Ascending aorta (tissue), 2 donors: ENCODE measurements at places on chromosomes 4 and X.

DNA sequence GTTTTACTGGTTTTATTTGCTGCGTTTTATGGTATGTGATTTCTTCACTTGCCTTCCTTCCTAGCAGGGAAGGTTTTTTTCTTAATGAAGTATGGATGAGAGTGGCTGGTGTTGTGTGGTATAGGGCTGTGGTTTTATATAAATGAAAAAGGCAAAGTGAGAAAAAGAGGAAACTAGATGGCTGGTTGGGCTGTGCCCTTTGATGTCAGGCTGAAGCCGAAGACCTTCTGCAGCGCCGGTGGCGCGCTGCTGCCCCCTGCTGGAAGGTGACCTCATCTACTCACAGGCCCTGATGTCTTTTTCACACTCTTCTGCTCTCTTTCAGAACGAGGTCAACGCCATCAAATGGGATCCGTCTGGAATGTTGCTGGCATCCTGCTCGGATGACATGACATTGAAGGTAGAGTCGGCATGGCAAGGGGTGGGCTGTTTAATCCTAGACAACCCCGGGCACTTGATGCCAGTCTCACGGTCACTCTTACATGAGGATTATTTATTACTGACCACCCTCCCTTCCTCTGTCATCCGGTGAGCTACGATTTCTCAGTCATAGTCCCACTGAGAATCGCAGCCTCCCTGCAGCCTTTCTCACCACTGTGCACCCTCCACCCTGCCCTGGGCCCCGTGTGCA is 56.6 kb downstream of the GPR143 start:
- no peaks in the 10 kb centered on the region for H3K4me1 ChIP-seq
- no peak overlapping the region for H3K4me3 ChIP-seq
- peak; percentile 16 for DNase-seq

GRCh38 chr4:184628103-184628502 is 21.1 kb downstream of the CASP3 start:
- no peak overlapping the region for H3K27ac ChIP-seq
- H3K27me3 ChIP-seq: no peaks in the 10 kb centered on the region
- H3K4me1 ChIP-seq: no peaks in the 10 kb centered on the region
- peaks cover 69% of the 10 kb centered on the region for H3K36me3 ChIP-seq

GRCh38 chr4:52718123-52718522 is 33.1 kb downstream of the ERVMER34-1 start:
- peaks cover 9% of the 10 kb centered on the region for H3K4me1 ChIP-seq
- H3K27me3 ChIP-seq: no peaks in the 10 kb centered on the region
- H3K4me3 ChIP-seq: no peak overlapping the region

DNA sequence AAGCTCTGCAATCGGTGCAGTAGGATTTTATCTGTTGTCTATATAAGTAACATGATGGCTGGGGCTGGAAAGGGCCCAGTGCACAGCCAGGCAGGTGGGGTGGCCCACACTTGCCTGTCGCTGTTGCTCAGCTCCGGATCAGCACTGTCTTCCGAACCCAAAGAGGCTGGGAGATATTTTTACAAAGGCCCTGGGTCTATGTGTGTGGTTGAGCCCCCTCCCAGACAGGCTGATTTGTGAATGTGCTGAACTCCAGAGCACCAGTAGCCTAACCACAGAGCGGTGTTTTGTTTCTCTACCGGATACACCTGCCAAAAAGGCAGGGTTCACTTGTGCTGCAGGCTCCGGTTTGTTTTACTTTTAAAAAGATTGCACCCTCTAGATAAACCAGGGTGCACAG is 33.5 kb upstream of the CHRNA9 start:
- no peaks in the 10 kb centered on the region for H3K4me1 ChIP-seq
- H3K36me3 ChIP-seq: no peaks in the 10 kb centered on the region
- no peaks in the 10 kb centered on the region for H3K27me3 ChIP-seq
- DNase-seq: no peak
- no peak overlapping the region for H3K27ac ChIP-seq

- no peak overlapping the region for H3K4me3 ChIP-seq
- H3K4me1 ChIP-seq: no peaks in the 10 kb centered on the region
- peaks cover 57% of the 10 kb centered on the region for H3K36me3 ChIP-seq
- no peaks in the 10 kb centered on the region for H3K27me3 ChIP-seq
- H3K27ac ChIP-seq: no peak overlapping the region
Observed at GRCh38 chr4:48556268-48556667, 66.2 kb downstream of the ZAR1 start.

DNA sequence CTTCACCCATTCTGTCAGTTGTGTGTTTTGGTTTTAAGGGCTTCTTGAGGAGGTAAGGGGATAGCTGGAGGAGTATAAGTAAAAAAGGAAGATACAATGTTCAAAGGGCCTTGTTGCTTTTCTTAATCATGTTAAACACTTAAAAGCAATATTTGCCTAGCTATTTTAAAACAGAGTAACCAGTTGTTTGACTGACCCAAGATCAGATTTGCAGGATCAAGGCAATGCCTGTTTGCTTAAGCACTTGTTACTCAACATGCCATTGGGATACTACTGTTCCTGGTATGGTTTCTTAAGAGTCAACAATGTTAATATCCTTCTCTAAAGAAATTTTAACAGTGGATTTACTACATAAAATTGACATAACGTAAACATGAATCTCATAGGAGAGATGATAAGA is 2.6 kb downstream of the DCLK2 start:
- no peaks in the 10 kb centered on the region for H3K27me3 ChIP-seq
- H3K4me3 ChIP-seq: peak overlapping the region; percentile 86
- DNase-seq: no peak
- H3K4me1 ChIP-seq: peaks cover 8% of the 10 kb centered on the region

DNA sequence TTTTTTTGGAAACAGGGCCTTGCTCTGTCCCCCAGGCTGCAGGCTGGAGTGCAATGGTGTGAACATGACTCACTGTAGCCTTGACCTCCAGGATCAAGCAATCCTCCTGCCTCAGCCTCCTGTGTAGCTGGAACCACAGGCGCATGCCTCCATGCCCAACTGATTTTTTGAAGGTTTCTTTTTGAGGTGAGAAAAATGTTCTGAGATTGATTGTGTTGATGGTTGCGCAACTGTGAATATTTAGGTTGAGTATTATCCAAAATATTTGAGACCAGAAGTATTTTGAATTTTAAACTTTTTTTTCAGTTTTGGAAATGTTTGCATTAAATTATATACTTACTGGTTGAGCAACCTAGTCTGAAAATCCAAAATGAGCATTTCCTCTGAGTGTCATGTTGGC is 2.6 kb upstream of the CCNI start:
- no peaks in the 10 kb centered on the region for H3K27me3 ChIP-seq
- DNase-seq: no peak
- peaks cover 4% of the 10 kb centered on the region for H3K4me1 ChIP-seq
- no peaks in the 10 kb centered on the region for H3K36me3 ChIP-seq

DNA sequence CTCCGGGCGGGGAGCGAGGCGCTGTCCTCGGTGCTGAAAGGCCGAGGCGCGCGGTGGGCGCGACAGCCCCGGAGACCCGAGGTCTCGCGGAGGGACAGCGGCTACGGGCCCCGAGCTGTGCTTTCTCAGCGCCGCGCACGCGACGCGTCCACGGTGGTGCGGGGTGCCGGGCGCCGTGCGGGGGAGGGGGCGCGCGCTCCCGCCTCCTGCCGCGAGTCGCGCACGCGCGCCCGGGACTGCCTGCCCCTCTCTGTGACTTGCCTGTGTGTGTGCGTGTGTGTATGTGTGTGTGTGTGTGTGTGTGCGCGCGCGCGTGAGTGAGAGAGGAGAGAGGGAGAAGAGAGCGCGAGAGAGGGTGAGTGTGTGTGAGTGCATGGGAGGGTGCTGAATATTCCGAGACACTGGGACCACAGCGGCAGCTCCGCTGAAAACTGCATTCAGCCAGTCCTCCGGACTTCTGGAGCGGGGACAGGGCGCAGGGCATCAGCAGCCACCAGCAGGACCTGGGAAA is at the start of gene GRIA2:
Gene GRIA2, plus strand, starts transcription at position 358 of the 511 bp plus-strand sequence. CDS start 315 bp downstream, outside the sequence.
- H3K4me1 ChIP-seq: peaks cover 10% of the 10 kb centered on the region
- H3K27ac ChIP-seq: peak within 1 kb of the TSS; percentile 93
- no peaks in the 10 kb centered on the region for H3K27me3 ChIP-seq
- peak within 1 kb of the TSS; percentile 79 for H3K4me3 ChIP-seq
- DNase-seq: peak; percentile 83

DNA sequence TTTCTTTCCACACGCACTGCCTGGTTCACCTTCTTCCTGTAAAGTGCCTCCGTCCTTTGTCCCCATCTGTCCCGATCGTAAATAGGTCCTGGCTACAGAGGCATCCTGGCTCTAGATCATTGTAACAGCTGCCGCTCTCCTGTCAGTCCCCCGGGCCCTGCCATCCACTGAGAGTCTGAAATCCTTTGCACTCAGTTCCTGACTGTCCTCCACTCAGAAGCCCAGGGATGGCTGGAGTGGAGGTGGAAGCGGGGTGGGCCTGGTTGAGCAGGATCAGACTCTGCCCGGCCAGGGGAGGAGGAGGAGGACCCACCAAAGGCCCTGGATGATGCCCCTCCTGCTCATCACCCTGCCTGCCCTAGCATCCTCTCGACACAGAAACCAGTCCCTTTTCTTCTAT is 29.8 kb downstream of the PIGG start:
- H3K27ac ChIP-seq: no peak overlapping the region
- no peak for DNase-seq
- H3K4me1 ChIP-seq: no peaks in the 10 kb centered on the region
- no peaks in the 10 kb centered on the region for H3K27me3 ChIP-seq
- peaks cover 94% of the 10 kb centered on the region for H3K36me3 ChIP-seq
- H3K4me3 ChIP-seq: no peak overlapping the region

DNA sequence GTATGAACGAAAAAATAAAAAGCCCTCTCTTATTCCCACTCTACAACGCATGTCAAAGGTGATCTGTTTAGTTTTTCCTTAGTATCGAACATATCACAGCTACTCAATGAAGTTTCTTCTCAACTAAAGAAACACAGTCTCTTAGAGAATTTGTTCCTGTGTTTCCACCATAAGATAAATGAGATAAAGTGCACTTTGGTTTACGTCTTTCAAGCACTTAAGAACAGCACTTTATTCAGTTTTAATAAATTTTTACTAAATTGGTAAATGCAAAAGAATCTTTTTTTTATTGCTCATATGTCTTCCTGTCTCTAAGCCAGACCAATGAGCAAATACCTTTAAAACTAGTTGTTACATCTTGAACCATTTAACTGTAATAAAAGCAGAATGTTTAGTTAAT is 259.8 kb downstream of the CHIC1 start:
- peaks cover 30% of the 10 kb centered on the region for H3K36me3 ChIP-seq
- no peaks in the 10 kb centered on the region for H3K27me3 ChIP-seq
- H3K4me1 ChIP-seq: no peaks in the 10 kb centered on the region
- H3K4me3 ChIP-seq: no peak overlapping the region
- DNase-seq: no peak

DNA sequence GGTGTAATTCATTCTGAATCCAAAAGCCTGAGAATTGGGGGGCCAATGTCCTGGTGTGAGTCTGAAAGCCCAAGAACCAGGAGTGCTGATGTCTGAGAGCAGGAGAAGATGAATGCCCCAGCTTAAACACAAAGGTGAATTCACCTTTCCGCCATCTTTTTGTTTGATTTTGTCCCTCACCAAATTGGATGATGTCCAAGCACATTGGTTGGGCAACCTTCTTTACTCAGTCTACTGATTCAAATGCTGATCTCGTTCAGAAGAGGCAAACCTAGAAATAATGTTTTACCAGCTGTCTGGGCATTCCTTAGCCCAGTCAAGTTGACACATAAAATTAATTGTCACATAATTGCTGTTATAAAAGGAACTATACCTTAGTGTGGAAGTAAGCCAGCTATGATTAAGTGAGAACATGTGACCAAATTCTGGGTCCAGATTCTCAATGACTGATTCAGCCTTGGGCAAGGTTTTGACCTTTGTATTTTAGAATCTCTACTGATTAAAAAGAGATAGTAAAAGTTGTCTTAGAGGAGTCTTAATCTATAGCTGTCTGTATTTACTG is 34.5 kb upstream of the SLC4A4 start:
- H3K4me1 ChIP-seq: no peaks in the 10 kb centered on the region
- no peak overlapping the region for H3K27ac ChIP-seq
- H3K4me3 ChIP-seq: no peak overlapping the region
- no peaks in the 10 kb centered on the region for H3K36me3 ChIP-seq
- no peaks in the 10 kb centered on the region for H3K27me3 ChIP-seq
- no peak for DNase-seq

- H3K4me1 ChIP-seq: peaks cover 8% of the 10 kb centered on the region
- DNase-seq: no peak
- H3K27ac ChIP-seq: no peak overlapping the region
- H3K4me3 ChIP-seq: no peak overlapping the region
- no peaks in the 10 kb centered on the region for H3K36me3 ChIP-seq
- no peaks in the 10 kb centered on the region for H3K27me3 ChIP-seq
Observed at GRCh38 chr4:168707205-168707604, 210.4 kb downstream of the PALLD start.

DNA sequence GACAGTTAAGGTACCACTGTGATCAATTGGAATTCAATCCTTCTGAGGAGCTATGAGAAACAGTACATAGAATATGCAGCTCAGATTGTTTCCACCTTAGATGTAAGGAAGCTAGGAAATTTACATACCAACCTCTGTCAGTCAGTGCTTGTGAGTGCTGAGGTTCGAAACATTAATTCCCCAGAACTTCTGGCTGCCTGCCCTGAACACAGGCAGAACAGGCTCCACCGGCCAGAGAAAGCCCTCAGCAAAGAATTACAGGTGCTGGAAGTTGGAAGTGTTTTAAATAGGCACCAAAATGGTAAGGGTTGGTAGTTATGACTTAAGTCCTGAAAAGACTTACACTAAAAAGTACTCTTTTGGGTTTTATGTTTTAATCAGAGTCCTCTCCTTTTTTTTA is 651.8 kb downstream of the C4orf33 start:
- H3K36me3 ChIP-seq: no peaks in the 10 kb centered on the region
- H3K4me3 ChIP-seq: no peak overlapping the region
- no peaks in the 10 kb centered on the region for H3K27me3 ChIP-seq
- no peak for DNase-seq
- H3K4me1 ChIP-seq: no peaks in the 10 kb centered on the region

- no peak overlapping the region for H3K4me3 ChIP-seq
- DNase-seq: no peak
- no peaks in the 10 kb centered on the region for H3K27me3 ChIP-seq
- no peaks in the 10 kb centered on the region for H3K4me1 ChIP-seq
- no peaks in the 10 kb centered on the region for H3K36me3 ChIP-seq
Observed at GRCh38 chrX:124501586-124501985, 155.2 kb downstream of the SH2D1A start.

- no peaks in the 10 kb centered on the region for H3K36me3 ChIP-seq
- no peaks in the 10 kb centered on the region for H3K4me1 ChIP-seq
- peak overlapping the region; percentile 78 for H3K27ac ChIP-seq
- H3K4me3 ChIP-seq: peak overlapping the region; percentile 67
- DNase-seq: peak; percentile 90
Observed at GRCh38 chrX:2325076-2325784, 175.5 kb downstream of the DHRSX start.
